Hematopoietic multipotent progenitor cell treated with erythropoietin and hydrocortisone succinate and interleukin-3 and kit ligand, for 4 days (in vitro differentiated cells): ENCODE measurements at places on chromosomes 16 and 17.
A peak's percentile ranks its signal among the peaks of the same experiment; 100 is the strongest.

GRCh38 chr16:50102051-50102746 is 36.4 kb downstream of the HEATR3 start:
- no peak for DNase-seq

DNA sequence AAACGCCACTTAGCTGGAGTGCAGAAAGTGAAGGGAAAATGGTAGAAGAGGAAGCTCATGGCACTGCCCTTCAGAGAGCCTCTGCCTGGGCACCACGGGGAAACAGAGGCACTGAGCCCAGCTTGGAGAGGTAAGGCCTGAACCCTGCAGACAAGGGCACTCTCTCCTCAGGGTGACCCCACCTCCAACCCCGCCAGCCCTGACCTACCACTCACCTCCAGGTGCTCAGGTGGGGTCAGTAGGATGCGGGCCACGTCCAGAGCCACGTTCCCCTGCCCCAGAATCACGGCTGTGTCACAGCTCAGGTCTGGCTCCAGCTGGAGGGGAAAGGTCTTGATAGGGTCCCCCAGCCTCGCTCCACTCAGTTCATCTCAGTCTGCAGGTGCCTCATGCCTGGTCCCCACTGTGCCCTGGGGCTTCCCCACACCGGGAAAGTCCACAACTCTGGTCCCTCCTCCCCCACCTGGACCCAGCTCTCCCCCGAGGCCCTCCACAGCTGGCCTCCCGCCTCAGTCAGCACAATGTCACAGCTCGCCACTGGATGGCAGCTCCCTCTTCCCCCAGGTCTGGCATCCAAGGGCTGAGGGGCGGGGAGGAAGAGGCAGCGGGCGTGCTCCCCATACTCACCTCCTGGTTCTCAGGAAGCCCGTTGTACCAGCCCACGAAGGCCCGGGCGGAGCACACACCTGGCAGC is 6.0 kb upstream of the GRIN2C start:
- peak; percentile 35 for DNase-seq

- peak; percentile 30 for DNase-seq
Observed at GRCh38 chr16:53129281-53130158, 74.7 kb downstream of the CHD9 start.

- peak; percentile 66 for DNase-seq
Observed at GRCh38 chr17:77405867-77406732, 265.3 kb downstream of the SEC14L1 start.

GRCh38 chr16:27718201-27719105 is 168.5 kb downstream of the KATNIP start:
- DNase-seq = no peak

- no peak for DNase-seq
Observed at GRCh38 chr17:68460715-68461114, 3.4 kb upstream of the WIPI1 start.

GRCh38 chr17:35588196-35588920 is 1.2 kb downstream of the AP2B1 start:
- DNase-seq = peak; percentile 30

DNA sequence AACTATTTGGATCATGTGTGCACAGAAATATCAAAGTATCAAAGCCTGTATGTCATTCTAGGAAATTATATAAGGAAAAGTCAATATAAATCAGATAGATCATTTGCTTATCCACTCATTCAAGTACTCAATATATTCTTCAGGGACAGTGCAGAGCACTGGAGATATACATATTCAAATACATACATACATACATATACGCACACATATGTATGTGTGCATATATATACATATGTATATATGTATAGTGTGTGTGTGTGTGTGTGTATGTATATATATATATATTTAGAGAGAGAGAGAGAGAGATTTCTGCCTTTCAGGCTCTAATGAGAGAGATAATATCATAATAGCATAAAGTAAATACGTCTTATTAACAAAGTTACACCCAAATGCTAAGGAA is 169.2 kb downstream of the PMP22 start:
- no peak for DNase-seq

- no peak for DNase-seq
Observed at GRCh38 chr17:14294876-14295275, 6.0 kb upstream of the HS3ST3B1 start.

- DNase-seq = no peak
Observed at GRCh38 chr17:4849011-4849536, 15.9 kb downstream of the MINK1 start.

DNA sequence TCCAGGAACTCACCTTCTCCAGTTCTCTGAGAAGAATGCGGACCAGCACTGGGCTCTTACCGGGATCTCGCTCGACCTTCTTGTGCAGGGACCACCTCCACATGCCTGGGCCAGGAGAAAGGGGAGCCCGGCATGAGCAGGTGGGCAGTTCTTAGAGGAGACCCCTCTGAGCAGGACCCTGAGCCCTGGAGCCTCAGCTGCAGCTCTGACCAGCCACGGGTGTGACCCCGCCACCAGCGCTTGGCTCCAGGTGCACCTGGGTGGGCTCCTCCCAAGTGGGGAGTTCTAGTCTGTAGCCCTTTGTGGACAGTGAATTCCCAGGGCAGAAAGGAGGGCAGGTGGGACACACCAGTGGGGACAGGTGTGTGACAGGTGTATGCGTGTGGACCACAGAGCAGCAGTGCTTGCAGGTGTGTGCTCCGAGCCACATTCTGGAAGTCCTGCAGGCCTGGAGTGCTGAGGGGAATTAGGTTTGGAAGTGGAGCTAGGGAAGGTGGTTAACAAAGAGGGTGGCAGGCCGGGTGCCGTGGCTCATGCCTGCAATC is 28.9 kb downstream of the PIK3R6 start:
- no peak for DNase-seq

- DNase-seq = no peak
Observed at GRCh38 chr16:9027070-9027799, 63.5 kb upstream of the USP7 start.

DNA sequence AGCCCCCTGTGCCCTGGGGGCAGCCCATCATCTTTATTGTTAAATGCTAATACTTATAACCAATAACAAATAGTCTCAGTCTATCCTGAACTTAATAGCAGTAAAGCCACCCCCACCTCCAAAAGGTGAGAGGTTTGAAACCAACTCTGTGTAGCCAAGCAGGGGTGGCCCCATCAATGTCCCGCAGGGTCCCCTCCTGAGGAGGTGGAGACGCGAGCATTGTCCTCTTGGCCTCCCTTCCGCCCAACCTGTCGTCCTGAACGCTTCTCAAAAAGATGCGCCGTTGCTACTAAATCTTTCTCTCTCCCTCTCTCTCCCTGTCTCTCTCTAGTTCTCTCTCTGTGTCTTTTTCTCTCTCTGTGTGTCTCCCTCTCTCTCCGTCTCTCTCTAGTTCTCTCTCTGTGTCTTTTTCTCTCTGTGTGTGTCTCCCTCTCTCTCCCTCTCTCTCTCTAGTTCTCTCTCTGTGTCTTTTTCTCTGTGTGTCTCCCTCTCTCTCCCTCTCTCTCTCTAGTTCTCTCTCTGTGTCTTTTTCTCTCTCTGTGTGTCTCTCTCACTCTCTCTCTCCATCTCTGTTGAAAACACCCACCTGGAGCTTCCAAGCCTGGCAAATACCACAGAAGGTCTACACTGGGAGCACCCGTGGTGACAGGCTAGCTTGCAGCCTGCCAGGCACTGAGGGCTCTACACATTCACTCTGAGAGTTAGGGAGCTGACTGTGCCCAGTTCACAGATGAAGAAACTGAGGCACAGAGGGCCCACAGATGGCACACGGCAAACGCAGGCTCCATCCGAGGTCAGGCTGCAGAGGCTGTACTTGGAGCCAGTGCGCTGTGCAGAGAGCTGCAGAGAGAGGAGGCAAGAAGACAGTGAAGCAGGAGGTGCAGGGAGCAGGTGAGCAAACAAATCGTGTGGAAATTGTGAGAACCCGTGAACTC is 185.9 kb downstream of the C16orf95 start:
- no peak for DNase-seq

DNA sequence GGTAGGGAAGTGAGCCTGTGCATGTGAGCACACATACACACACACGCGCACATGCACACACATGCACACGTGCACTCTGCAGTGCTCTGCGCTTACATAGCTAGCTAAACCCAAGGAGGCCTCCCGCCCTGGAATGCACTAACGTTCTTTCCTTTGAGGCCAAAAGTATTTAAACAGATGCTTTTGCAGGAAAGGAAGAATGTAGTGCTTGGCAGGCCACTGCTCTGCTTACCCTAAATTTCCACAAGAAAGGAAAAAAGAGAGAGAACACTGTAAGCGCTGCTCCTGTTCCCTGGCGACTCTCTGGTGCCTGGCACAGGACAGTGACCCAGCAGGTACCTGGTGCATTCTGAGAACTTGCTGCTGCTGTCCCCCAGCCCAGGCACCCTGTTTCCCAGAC is 31.3 kb upstream of the MRPS23 start:
- DNase-seq = no peak

- peak; percentile 20 for DNase-seq
Observed at GRCh38 chr17:58617563-58617962, 74.3 kb downstream of the TEX14 start.

GRCh38 chr16:4574919-4575705 is 19.0 kb downstream of the C16orf96 start:
- peak; percentile 28 for DNase-seq

DNA sequence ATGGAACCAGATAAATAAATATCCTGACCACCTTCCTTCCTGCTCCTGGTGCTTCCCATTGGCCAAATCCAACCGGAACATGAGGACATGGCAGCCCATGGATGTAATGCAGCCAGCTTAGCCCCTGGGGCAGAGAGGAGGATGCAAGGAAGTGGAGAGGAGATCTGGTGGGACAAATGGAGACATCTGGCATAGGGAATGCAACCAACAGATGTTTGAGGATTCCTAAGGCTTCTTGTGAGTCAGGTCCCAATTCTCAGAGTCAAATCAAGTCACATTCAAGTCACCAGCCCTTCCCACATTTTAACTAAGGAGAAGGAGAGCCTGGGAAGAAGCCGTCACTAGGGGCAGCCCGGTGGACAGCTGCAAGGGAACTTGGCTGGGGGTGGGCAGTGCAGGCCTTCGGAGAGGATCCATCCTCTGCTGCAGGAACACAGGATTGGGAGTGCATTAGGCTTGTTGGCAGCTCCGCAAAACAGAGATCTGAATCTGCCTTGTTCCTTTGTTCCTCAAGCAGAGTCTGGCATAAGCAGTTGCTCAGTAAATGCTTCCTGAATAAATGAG is 62.8 kb upstream of the HS3ST2 start:
- DNase-seq = no peak

GRCh38 chr16:23929856-23930255 is 94.1 kb downstream of the PRKCB start:
- DNase-seq = no peak

- DNase-seq = no peak
Observed at GRCh38 chr17:40810494-40810893, 10.7 kb upstream of the KRT28 start.

GRCh38 chr17:50559674-50560184 is 786 bp upstream of the CACNA1G start:
- peak; percentile 68 for DNase-seq

GRCh38 chr16:14569213-14569612 is 60.8 kb downstream of the PARN start:
- DNase-seq = peak; percentile 30

DNA sequence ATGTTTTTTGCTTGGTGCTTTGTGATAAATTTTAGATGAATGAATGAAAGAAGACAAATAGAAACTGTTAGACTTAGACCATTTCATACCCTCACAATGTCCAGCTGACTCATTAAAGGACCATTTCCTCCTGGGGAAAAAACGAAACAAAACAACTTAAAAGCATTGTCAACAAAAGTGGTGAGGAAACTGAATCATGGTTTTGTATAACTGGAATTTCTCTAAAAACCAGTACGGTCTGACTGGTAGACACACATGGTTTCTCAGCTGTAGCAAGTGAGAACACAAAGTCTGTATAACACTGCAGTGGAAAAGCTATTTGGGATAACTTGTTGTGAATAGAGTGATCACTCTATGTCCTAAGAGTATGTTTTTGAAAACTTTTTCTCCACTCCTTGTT is 5.3 kb upstream of the DDX52 start:
- no peak for DNase-seq

DNA sequence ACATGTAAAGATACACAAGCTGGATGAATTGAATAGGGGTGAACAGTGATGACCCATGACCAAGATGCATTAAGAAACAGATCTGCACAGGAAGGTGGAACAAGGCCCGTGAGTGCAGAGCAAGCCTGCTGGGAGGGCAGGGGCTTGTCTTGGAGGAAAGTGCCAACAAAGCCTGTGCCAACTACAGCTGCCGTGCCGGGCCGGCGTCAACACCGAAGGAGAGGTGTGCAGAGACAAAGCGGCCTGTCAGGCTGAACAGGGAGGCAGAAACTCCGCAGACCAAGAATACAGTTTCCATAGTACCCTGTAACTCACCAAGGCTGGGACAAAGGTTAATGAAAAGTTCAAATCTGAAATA is 46.7 kb downstream of the ANKRD11 start:
- no peak for DNase-seq

GRCh38 chr17:30391534-30391933 is 12.8 kb downstream of the CPD start:
- DNase-seq = no peak

DNA sequence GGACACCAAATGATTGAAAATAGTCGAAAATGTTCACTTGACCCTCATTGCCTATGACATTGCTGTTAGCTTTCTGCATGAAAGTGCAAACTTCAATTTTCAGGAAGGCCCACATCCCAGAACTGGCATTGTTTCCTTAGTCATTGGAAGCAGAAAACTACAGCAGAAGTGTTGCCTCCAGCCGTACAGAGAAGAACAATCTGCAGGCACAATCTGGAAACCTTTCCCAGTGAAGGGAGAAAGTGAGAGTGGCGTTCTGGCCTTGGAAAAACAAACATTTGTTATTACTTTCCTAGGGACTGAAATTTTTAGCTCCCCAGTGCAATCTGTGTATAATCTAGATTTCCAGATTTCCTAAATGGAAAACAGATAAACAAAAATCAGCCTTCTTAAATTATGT is 529.5 kb upstream of the RBFOX1 start:
- DNase-seq = no peak
